Posterior cingulate gyrus (tissue), 11 donors: ENCODE measurements at places on chromosomes 2 and 18.

- DNase-seq, result no peak
Observed at GRCh38 chr18:10453261-10453805, 1.1 kb upstream of the APCDD1 start.

- DNase-seq, result no peak
Observed at GRCh38 chr2:20622731-20623130, 28.2 kb downstream of the HS1BP3 start.

DNA sequence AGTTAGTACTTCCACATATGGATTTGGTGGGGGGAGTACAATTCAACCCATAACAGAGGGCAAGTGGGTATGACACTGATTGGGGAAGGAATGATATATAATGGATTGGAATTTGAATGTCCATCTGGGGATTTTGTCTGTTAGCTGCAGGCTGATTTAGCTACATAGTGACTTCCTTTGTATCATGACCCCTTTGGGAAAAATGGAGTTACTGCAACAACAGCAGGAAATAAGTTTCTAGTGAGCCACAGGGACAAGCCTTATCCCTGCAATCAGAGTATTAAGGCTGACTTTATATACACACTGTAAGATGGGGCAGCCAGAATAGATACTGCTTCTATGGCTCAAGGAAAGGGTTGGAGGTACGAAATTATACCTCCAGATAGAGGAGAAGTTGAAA is 404.4 kb upstream of the MEIS1 start:
- no peak for DNase-seq

GRCh38 chr2:135132314-135132713 is 80.2 kb downstream of the RAB3GAP1 start:
- no peak for DNase-seq

GRCh38 chr2:24400207-24400907 is 40.0 kb upstream of the ITSN2 start:
- no peak for DNase-seq

DNA sequence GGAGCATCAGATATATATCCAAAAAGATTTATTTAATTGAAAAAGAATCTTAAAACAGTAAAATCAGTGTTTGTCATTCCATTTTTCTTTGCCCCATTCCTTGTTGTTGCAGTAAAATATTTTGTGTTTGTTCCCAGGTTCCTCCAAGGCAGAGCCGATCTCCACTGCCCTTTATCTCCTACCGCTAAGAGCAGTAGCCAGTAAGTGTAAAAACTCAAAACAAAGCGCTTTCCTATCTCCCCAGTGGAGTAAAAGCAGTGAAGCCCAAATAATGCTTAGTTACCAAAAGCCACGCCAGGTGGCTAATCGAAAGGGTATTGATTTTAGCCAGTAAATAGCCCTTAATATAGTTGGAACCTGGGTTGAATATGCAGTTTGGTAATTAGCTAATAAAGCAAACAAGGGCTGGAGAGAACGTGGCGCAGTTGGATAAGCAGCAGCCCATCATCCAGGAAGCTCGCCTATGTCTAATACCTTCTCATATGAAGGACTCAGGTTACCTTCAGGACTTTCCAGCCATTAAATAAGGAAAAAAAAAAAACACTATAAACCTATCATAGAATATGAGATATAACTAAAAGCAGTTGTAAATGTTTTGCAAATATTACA is 12.4 kb upstream of the GPD2 start:
- DNase-seq, result no peak

- DNase-seq, result no peak
Observed at GRCh38 chr18:11178951-11179549, 29.7 kb upstream of the PIEZO2 start.

- no peak for DNase-seq
Observed at GRCh38 chr2:185201063-185201462, 537.5 kb upstream of the FSIP2 start.

DNA sequence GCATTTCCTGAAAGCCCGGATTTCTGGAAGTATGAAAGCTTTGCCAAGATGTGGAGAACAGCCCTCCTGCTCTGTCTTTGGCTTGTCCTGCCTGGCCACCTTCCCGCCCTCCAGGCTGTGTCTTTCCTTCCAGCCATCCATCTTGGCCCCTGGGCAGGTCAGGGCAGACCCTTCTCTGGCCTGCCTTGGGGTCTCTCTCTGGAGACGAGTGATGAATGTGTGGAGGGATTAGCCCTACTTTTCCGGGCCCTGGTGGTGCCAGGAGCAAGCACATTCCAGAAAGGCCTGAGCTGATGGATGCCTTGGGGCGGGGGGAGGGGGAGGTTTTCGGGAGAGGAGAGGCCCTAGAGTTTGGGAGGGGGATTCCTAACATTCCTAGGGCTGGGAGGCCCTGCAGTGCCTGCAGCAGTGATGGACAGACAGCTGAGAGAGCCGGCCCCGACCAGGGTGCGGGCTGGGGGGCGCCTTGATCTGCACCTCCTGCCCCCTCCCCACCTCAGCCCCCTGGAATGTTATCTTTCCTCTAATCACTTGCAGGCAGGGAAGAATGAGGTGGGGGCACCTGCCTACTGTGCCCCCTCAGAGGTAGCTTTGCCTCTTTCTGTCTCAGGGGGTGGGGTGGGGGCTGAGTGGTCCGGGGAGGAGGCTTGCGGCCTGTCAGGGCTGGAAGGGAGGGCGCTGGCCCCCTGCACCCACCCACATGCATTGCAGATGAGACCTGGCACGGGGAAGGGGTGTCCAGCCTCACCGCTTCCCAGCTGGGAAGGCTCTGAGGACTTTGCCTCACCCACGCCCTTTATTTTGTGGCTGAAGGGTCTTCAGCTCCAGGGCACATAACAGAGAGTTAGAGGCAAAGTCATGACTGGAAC is 156.2 kb downstream of the DDX1 start:
- no peak for DNase-seq

GRCh38 chr2:217954469-217954868 is 48.3 kb downstream of the TNS1 start:
- DNase-seq, result no peak

DNA sequence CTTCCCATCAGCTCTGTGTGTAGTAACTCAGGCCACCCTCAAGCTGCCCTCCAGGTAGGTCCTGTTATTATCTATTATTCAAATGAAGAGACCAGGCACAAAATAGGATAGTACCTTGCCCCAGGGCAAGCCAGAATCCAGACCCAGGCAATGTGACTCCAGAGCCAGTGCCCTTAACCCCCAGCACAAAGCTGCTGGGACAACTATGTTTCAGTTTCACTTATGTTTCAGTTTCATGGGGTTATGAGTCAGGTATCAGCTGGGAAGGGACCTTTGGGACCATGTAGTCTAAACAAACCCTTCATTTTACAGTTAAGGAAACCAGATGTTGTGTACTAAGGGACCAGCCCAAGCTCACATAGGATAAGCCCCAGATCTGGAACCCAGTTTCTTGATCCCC is 10.0 kb downstream of the HK2 start:
- DNase-seq, result no peak

DNA sequence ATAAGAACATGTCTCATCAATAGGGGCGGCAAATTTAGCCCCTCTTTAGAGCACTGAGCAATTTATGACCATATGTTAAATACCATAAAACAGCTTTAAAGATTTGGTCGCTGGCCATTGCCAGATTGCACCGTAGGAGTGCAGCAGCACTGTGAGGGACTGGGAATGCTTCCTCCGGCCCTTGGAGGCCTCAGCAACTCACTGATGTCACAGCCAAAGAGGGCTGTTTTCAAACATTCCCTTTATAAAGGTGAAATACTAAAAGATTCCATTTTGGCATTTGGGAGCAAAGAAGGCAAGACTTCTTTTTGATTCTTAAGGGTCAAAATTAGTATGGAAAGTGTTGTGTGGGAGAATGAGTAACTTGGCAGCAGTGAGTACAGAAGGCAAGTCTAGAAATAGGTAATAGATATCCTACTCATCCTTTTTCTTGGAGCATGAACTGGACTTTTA is 63.7 kb downstream of the BABAM2 start:
- peak; percentile 87 for DNase-seq

DNA sequence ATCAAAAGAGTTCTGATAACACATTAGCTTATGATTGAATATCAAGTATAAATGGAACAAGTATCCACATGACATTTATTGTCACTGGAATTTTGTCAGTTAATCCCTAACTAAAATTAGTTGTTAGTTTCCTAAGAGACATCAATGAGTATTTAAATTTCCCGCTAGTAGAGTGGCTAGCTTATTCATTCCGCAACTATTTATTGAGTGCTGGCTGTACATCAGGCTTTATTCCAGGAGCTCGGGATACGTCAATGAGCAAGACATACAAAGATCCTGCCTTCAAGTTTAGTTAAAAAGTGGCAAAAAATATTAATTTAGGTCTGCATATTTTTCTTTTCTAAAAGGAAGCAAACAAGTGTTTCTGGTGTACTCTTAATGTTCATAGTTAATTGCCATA is 59.3 kb downstream of the PRKRA start:
- no peak for DNase-seq

- DNase-seq, result no peak
Observed at GRCh38 chr2:152740743-152741328, 22.4 kb downstream of the ARL6IP6 start.

DNA sequence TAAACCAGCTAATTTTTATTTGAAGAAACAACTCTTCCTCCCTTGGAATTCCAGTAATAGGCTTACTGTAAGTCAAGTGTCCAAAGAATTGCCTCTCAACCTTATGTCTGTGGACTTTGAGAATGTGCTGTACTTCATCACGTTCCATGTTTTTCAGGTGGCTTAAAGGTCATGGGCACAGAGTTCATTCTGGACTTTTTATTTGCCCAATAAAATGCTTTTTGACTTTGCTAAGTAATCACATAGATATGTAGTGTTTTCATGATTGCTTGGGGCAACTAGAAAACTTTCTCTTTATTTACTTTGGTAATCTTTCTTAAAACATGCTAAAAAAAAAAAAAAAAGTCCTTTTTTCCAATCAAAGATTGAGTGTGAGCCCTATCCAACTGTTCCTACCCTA is 10.4 kb upstream of the DNAH7 start:
- no peak for DNase-seq

DNA sequence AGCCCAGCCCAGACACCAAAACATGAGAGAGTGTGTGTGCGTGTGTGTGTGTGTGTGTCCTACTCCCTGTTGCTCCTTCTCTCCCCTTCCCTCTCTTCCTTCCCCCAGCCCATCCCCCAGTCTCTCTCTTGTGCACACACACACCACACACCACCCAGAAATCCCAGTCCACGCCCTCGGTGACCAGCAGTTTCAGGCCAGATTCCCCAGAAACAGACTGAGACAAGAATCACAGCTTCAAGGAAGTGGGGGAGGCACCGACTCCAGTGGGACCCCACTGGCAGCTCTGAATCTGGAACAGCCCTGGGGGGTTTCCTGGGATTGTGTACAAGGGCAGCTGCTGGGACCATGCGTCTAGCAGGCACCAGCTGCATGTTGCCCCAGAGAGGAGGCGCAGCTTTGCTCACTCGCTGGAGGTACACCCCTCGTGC is 113.5 kb downstream of the NDUFA10 start:
- no peak for DNase-seq

DNA sequence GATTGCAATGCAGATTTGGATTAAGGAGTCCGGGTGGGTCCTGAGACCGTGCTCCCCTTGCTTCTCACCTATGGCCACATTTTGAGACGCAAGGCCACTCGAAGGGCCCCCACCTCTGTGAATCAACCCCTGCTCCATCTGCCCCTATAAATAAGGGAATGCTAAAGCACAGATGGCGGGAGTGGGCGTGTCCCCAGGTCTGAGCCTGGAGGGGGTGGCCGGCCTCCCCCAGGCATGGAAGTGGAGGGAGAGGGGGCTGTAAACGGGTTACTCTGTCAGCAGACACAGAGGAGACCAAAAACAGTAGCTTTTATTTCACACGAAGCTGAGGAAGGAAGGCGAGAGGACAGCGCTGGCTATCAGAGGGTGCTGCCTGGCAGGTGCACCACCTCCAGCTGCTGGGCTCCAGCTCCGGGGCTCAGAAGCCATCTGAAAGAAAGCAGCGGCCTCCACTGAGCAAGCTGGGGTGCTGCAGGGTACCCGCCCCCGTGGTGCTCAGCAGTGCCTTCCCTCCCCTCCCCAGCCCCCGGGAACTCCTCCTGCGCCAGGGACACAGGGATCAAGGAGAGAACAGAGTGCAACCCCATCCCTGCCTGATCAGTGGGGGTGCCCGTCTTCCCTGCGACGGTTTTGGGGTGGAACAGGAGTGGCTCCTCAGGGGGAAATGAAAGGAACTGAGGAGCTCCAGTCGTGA is 56.7 kb upstream of the RAB6C start:
- no peak for DNase-seq

GRCh38 chr2:71646028-71646427 is 192.7 kb downstream of the DYSF start:
- peak; percentile 59 for DNase-seq

GRCh38 chr2:96344011-96344410 is 8.4 kb downstream of the NCAPH start:
- DNase-seq, result no peak

GRCh38 chr18:6220129-6220528 is 194.6 kb downstream of the L3MBTL4 start:
- DNase-seq, result no peak

DNA sequence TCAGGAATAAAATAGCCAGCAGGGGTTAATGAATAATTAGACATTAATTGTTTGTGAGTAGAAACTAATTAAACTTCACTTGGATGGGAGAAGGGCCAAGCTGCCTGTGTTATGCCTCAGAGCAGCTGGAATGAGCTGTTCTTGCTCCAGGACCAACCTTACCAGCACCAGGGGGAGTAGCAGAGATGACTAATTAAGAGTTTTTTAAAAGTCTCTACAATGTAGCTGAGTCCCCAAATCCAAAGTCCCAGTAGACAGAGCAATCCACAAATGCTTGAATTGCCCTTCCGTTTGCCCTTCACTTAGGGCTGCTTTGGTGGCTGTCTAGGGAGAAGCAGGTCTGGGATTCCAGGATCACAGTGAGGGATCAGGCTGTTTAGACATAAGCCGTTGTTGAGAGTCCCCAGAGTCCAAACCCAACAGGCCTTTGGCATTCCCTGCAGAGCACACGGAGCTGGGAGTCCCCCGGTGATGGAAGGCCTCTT is 59.4 kb downstream of the RHOB start:
- DNase-seq, result no peak

DNA sequence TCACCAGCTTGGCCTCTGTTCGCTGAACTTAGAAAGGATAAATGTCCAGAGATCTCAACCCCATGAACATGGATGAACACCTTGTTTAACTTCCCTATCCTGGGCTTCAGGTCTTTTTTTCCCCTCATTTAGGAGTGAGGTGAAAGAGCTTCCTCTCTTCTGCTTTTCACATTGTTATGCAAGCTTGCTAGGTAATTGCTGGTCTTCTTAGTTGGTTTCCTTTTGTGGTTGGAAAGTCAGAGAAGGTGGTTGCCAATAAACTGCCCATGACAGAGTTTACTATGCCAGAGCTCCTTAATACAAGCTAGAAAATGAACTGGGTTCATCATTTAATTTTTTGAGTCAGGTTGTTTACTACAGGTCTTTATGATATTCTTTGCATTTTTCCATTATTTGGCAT is 16.6 kb downstream of the SLC9A4 start:
- no peak for DNase-seq

DNA sequence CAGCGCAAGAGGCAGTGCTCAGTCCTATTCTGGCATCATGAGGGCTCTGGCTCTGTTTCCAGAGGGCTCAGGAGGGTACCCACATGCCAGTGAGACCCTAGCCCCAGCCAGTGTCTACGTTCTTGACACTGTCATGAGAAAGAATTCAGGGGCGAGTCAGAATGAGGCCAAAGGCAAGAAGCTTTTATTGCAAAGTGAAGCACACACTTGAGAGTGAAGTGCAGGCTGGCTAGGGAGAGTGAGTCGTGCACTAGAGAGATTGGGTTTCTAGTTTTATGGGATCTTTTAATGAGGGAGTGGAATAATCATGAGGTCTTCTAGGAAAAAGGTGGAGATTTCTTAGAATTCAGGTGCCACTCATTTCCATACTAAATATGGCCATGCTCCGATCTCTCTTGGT is 164.1 kb downstream of the DCDC2C start:
- DNase-seq, result no peak
